Neural progenitor cell (in vitro differentiated cells): ENCODE measurements at places on chromosomes 5 and 9. TPM values are rescaled to one million over a fixed set of nuclear protein-coding genes. Genes with fewer than 3 reads are reported as not detected.

MAPKAP1 gene
- total RNA-seq: 53.9 and 56.6 TPM in 2 replicates

PCDHB16 gene
- 4.0 and 4.5 TPM in 2 replicates for total RNA-seq

STRBP gene
- total RNA-seq: 70.9 and 99.4 TPM in 2 replicates

WDR70 gene
- 42.6 and 46.2 TPM in 2 replicates for total RNA-seq

DNAH5 gene
- total RNA-seq: 0.39 and 0.62 TPM in 2 replicates

NANS gene
- total RNA-seq: 13.0 and 17.0 TPM in 2 replicates

SOWAHA gene
- 0.03 TPM in 1 of 2 replicates, not detected in the other for total RNA-seq

SLC36A3 gene
- not detected in 2 replicates for total RNA-seq

PLAC8L1 gene
- total RNA-seq: 0.51 TPM in 1 of 2 replicates, not detected in the other

EQTN gene
- 2.0 and 3.4 TPM in 2 replicates for total RNA-seq

ZNF366 gene
- total RNA-seq: not detected in 2 replicates
